ENCODE measurements at places on chromosomes 3 and 15.

DNA sequence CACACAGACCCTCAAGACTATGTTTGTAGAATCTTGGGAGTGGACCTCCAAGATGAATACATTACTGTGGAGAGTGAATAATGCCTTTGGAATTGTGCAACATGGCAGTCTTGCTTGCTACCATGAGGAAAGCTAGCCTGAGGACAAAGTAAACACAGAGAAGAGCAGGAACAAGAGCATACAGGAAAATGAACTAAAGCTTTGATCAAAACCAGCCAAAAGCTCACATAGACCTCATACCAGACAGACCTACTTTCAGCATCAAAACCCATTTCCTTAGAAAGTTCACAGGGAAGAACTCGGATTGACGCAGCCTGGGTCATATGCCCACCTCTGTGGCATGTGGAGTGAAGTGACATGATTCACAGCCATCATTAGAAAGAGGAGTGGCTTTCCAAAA lies 3.3 kb upstream of the RAB8B start:
- DNase-seq, result no peak

- no peak for DNase-seq
Measured at GRCh38 chr15:47504624-47505256, 212.6 kb upstream of the SEMA6D start.

DNA sequence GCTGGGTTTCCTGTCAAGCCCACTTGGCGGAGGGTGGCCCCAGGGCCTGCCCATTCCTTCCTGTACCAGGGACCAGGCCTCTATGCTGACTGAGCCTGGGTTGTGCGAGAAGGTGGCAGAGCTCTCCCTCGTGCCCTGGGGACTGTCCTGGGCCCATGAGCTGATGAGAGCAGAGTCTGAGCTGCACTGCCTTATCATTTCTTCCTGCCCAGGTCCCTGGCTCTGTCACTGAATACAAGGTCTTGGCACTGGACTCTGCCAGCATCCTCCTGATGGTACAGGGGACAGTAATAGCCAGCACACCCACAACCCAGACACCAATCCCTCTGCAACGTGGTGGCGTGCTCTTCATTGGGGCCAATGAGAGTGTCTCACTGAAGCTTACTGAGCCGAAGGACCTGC lies 7.5 kb downstream of the MPI start:
- no peak for DNase-seq

GRCh38 chr15:38756441-38756840 lies 191.8 kb upstream of the RASGRP1 start:
- no peak for DNase-seq

DNA sequence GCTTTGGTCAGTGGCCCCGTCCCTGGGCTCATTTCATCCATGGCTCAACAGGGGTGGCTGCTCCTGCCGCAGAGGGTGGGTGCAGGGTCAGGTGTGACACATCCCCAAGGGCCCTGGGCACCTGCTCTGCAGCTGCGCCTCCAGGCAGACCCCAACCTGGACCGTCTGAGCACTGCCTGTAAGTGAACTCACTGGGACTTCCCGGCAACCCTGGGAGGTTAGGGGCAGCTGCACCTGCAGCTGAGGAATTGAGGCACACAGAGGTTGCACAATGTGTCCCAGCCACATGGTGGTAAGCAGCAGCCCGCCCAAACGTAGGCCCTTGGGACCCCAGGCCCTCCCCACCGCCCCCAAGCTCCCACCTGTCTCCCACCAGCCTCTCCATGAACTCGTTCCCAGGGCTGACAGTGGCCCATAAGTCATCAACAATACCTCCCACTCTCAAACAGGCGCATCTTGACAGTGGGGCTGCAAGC lies 55.1 kb downstream of the PLXNA1 start:
- no peak for DNase-seq

DNA sequence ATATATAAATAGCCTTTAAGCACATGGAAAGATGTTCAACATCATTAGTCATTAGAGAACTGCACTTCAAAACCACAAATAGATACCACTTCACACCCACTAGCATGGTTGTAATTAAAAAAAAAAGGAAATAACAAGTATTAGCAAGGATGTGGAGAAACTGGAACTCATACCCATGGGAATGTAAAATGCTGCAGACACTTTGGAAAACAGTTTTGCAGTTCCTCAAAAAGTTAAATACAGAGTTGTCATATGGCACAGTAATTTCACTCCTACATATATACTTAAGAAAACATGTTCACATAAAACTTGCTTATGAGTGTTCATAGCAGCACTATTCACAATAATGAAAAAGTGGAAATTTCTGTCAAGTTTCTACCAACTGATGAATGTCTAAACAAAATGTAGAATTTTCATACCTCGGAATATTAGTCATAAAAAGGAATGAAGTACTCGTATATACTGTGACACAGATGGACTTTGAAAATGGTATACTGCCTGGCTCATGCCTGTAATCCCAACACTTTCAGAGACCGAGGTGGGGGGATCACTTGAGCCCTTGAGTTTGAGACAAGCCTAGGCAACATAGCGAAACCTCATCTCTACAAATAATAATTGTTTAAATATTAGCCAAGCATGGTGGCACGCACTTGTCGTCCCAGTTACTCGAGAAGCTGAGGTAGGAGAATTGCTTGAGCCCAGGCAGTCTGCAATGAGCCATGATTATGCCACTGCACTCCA lies 28.1 kb downstream of the BCL2A1 start:
- no peak for DNase-seq

GRCh38 chr3:71785532-71786216 lies 726 bp upstream of the PROK2 start:
- DNase-seq, result no peak

DNA sequence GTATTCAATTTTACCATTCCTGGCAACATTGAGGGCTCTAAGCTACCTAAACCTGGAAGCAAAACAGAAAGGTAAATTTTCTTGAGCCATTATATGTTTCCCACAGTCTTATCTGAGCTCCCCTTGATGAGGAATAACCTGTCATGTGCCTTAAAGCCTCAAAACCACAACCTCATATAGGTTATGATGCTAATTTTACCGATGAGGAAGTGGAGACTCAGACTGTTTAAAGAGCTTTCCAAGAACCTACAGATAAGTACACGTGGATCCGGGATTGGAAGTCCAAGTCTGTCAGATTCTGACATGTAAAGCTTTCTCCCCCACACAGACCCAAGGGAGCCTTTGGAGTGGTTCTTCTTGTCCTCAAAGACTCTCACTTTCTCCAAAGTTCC lies 140.5 kb downstream of the SEMA6D start:
- DNase-seq, result no peak

GRCh38 chr15:69601711-69602504 lies 149.3 kb downstream of the RPLP1 start:
- DNase-seq, result no peak

- DNase-seq, result peak; percentile 75
Measured at GRCh38 chr3:133989936-133990702, 39.6 kb downstream of the SLCO2A1 start.

DNA sequence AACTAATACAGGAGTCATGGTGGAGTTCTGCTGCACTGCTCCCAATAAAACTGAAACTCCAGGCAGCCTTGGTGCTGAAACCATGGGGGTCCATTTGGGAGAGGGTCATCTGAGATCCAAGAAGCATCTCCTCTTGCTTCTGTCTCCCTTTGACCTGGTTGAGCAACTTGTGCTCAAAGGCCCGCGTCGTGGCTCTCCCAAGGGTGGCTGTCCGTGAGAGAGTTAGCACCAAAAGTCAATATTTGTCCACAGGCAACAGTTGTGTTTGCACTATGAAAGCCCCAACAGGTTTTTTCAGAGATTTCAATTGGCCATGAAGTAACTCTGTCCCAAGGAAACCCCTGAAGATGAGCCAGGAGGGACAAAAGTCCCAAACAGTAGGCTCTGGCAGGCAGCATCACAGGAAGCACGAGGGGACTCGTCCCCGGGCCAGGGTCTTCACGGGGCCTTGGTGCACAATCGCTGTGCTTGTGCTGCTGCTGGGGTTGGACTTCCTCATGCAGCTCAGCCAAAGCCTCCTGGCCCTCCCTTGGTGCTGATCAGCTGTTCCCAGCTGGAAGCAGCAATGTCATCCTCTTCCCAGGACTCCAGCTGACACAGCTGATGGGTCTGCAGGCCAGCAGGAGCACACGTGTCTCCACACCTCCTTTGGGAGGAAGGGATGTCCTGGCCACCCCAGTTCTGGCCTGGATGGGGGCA lies 39.4 kb upstream of the WNT5A start:
- no peak for DNase-seq

Data from WERI-Rb-1 (cell line).